ENCODE measurements at places on chromosomes 1 and 21.

GRCh38 chr21:39441502-39442475 is 3.8 kb downstream of the LCA5L start:
- DNase-seq = peak; percentile 19

GRCh38 chr1:110393691-110394492 is 3.1 kb upstream of the SLC16A4 start:
- no peak for DNase-seq

DNA sequence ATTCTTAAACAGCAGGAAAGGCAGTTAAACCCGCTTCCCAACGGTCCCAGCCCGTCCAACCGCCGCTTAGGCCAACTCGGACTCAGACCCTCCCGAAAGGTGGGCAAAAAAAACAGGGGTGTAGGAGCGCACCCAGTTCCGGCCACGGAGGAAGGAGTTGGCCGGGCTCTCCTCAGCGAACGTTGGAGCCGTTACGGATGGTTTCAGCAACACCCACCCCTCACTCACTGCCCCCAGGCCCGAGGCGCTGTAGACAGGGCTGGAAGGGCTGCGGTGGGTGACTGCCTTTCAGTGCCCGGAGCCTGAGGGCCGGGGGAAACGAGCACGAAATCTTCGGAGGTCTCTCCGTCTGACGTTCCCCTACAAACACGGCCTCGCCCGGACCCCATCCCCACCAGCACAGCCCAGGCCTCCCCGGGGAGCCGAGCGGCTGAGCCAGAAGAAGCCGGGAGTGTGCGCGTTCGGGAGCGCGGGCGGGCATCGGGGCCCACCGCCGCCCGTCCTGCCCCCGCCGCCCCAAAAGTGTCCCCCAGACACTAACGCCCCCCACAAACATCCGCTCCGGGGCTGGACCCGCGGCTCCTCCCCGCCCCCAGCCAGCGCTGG is 1.3 kb downstream of the KDM5B start:
- DNase-seq = peak; percentile 40

GRCh38 chr1:32468791-32469190 is 3.9 kb downstream of the ZBTB8B start:
- DNase-seq = no peak
